Fibroblast of mammary gland (primary cell): ENCODE measurements at places on chromosomes 6 and 20.

GRCh38 chr6:68235326-68235784, 399.7 kb upstream of the ADGRB3 start:
- peak; percentile 38 for DNase-seq

GRCh38 chr20:24283186-24283585, 186.2 kb upstream of the SYNDIG1 start:
- no peak for DNase-seq

GRCh38 chr20:36120991-36121390, 33.5 kb upstream of the EPB41L1 start:
- no peak for DNase-seq

GRCh38 chr6:4179960-4180651, 44.7 kb upstream of the ECI2 start:
- no peak for DNase-seq
